ENCODE measurements at places on chromosomes 12 and 14.

GRCh38 chr12:15701206-15701605 lies 88.0 kb downstream of the EPS8 start:
- no peak for DNase-seq

DNA sequence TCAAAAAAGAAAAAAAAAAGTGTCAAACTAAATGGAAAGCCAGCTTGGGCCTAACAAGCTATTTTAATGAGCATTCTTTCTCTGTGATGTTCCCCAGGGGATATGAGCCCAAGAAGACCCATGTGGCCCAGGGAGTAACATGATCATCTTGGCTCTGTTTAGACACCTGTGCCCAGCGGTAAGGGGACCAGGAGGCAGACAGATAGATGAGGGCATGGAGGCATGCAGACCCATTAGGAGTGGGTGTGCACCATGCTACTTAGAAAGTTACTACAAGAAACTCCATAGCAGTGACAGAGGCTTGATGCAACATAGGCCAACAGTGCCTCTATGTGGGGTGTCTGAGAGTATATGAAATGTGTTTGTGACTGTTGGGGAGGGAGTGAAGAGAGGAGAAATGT lies 3.1 kb upstream of the CREBL2 start:
- DNase-seq = peak; percentile 27

- DNase-seq = no peak
These were observed 76.8 kb downstream of the NINJ2 start for GRCh38 chr12:586318-587071.

GRCh38 chr14:36508418-36509068 lies 11.5 kb downstream of the NKX2-1 start:
- DNase-seq = no peak

GRCh38 chr14:79437951-79438350 lies 773.4 kb downstream of the DIO2 start:
- DNase-seq = no peak

- no peak for DNase-seq
These were observed 46.9 kb upstream of the CHPT1 start for GRCh38 chr12:101650346-101651117.

- no peak for DNase-seq
These were observed 1.7 kb upstream of the SPATS2 start for GRCh38 chr12:49365542-49365941.

DNA sequence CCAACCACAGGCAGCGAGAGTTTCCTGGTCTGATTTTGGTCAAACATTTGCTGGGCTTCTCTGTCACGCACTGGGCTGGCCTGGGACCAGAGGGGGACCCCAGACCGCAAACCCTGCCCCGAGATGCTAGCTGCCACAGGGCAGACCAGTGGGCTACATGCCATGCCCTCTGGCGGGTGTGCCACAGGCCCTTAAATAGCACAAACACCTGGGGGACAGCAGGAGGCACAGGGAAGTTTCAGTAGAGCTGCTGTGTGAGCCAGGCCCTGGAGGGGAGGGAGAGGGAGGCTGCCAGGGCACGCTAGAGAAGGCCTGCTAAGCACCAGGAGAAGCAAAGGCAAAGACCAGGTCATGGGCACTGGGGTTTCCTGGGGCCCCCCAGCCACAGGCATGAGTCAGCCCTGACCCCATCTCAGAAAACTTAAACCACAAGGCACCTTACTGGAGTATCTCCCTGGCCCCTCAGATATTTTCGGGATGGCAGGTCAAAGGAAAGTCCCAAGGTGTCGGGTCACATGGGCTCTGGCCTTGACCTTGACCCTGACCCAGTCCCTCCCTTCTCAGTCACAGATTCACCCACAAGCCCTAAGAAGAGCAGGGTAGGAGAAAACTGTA lies 29.2 kb downstream of the ITPK1 start:
- DNase-seq = no peak

DNA sequence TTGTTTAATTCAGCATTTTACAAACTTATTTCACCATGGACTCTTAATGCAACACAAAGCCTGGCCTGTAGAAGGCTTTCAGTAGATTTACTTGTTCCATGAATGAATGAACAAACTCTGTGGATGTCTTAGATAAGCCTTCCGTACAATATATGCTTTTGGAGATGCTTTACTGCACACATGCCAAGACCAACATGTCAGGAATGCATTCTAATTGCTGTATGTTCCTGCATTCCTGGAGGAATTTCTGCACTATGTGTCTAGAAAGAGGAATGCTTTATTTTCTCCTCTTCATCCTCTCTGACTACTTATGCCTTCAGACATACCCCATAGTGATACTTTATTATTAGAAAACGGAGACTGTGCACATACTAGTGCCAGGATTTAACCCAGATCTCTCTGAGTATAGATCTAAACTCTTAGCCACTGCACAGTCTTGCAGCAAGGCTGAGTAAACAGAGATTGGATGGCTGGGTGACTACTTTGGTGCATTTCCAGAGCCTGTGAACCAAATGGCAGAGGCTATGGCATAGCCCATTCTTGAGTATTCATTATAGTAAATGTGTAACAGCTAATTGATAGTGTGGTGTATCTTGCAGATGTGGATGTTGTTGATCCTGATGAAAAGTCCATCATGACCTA lies 108.2 kb downstream of the SYNE2 start:
- DNase-seq = no peak

DNA sequence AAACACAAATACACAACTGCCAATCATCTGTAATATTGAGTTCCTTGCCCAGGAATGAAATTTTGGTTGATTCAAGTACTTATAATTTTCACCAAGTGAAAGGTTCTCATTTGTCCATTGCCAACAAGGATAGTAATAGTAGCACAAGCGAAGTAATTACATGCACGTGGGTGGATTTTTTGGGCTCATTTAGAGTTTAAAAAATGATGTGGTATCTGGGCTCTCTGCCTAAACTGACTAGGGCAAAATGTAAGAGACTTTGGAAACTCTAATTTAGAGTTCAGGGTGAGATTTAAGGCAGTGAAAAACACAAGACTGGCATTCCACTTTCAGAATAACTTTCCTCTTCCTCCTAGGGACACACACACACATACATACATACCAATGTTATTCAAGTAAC lies 111.7 kb downstream of the MYRFL start:
- DNase-seq = no peak

DNA sequence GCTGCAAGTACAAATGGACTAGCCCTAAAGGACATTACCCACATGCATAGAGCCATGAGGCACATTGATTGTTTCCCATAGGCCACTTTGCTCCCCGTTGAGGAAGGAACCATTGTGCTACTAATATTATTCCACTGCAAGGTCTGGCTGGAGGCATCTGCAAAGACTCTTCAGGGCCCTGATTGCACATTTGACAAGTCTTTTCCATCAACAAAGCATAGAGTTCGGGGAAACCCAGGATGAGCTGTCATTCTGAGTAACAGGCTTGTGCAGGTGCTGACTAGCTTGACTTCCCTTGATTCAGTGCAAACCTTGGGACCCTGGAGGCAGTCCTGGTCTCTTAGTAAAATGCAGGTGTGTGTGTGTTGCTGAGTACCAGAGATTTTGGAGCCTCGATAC lies 73.8 kb downstream of the SUSD6 start:
- DNase-seq = no peak

Measured in HAP-1 (cell line).